AG04450 (cell line): ENCODE measurements at places on chromosomes 2 and 18.

DNA sequence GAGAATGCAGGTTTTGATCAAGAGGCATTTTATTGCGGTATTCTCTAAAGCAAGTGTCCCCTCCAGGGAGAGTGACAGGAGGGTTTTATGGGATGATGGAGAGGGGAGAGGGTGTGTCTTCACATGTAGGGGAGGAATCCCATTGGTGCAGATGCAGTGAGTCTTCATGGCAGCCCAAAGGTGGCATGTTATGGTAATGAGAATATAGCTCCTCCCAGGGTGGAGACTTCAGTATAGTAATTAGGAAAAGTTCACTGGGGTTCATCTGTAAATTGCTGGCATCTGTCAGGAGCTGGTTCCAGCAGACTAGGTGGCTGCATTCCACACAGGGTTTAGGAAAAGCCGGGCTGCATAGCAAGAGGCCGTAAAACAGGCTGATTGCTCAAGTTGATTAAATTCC lies 230.7 kb upstream of the CCDC68 start:
- no peak for DNase-seq

- peak; percentile 6 for DNase-seq
These were observed 18.3 kb upstream of the ARHGAP15 start for GRCh38 chr2:143110758-143111428.

DNA sequence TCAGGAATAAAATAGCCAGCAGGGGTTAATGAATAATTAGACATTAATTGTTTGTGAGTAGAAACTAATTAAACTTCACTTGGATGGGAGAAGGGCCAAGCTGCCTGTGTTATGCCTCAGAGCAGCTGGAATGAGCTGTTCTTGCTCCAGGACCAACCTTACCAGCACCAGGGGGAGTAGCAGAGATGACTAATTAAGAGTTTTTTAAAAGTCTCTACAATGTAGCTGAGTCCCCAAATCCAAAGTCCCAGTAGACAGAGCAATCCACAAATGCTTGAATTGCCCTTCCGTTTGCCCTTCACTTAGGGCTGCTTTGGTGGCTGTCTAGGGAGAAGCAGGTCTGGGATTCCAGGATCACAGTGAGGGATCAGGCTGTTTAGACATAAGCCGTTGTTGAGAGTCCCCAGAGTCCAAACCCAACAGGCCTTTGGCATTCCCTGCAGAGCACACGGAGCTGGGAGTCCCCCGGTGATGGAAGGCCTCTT lies 59.4 kb downstream of the RHOB start:
- DNase-seq = peak; percentile 23

DNA sequence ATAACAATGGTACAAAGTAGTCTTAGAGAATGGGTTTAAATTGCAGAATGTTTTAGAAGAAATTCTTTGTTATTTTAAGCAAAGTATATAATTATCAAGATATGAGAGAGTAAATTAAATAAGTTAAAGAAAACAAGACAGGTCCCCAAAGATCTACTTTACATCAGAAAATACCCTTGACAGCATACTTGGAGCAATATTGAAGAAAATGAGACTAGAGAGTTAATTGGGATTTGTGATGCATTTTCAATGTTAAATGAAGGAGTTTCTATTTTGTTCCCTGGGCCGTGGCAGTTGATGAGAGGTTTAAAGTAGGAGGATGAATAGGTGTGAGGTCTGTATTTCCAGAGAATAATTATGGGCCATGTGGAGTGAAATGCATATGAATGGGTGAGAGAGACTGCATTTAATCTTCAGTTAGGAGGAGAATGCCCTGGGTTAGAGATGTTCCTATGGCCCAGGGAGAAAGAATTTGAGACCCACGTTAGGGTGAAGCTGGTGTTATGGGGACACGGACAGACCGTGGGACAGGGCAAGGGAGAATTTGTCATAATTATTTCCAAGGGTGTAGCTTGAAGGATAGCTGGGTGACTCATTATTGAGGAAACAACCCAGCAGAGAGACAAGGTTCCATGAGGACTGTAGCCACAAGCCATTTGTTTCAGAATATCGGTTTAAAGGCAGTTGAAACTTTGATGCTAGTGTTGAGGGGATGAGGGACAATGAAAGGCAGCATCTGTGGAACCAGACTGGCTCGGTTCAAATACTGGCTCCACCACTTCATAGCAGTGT lies 22.7 kb downstream of the MGAT5 start:
- DNase-seq = no peak

DNA sequence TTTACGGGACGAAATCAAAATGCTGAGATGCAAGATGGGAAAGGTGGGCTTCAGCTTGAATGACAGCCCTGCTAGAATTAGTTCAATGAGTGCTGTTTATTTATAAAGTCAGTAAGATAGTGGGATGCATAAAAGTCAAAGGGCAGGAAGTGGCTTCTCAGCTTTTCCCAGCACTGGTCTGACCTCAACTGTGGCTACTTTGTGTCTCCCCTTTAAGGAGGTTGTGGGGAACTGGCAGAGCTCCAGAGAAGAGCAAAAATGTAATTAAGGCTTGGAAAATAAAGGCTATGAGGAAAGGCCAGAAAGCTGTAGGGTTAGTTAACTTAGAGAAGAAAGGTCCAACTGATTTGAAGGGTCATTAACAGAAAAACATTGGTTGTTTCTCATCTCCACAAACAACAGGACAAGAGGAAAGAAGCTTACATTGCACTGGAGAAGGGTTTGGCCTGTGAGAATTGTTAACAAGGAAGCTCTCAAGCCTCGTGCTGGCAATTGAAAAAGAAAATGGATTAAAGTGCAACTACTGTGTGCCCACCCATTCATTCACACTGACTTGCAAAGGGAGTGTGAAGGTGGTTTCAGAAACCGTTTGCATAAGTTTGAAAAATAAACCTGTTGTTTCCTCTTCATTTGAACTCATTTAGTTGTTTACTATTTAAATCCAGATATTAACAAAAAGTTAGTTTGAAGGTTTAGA lies 68.8 kb upstream of the CD28 start:
- no peak for DNase-seq

GRCh38 chr18:12726774-12727550 lies 24.1 kb downstream of the PSMG2 start:
- DNase-seq = peak; percentile 60

DNA sequence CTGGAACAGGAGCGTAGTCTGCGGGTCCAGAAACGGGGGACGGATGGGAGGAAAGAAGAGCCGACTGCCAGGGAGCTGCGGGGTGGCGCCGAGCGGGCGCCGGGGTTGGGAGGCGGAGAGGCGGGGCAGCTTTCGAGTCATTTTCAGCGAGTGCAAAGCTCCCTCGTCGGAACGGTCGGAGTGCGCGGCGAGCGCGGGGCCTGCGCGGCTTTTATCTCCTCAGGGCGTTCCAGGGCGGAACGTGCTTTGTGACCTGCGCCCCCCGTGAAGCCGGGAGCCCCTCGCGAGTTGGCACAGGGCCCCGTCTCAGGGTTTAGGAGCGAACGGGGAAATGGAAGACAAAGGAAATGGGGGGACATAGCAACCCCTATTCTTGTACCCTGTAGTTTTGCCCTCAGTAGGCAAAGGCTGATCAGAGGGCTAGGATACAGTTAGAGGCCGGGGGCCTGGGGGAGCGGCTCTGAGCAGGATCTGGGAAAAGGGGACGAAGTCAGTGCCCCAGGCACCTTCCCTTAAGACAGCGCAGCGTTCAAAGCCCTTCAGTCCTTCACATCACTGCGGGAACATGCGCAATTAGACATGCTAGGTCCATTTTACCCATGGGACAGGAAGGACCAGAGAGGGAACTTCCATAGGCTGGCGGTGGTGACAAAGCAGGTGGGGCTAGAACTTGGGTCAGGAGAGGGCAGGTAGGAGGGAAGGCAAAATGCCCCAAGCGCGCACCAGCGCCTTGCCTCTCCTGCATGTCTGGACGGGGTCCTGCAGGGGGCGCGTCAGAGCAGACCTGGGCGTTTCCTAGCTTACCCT lies 60.1 kb upstream of the IL1RL1 start:
- DNase-seq = no peak
